ENCODE measurements at places on chromosomes 4 and X.

DNA sequence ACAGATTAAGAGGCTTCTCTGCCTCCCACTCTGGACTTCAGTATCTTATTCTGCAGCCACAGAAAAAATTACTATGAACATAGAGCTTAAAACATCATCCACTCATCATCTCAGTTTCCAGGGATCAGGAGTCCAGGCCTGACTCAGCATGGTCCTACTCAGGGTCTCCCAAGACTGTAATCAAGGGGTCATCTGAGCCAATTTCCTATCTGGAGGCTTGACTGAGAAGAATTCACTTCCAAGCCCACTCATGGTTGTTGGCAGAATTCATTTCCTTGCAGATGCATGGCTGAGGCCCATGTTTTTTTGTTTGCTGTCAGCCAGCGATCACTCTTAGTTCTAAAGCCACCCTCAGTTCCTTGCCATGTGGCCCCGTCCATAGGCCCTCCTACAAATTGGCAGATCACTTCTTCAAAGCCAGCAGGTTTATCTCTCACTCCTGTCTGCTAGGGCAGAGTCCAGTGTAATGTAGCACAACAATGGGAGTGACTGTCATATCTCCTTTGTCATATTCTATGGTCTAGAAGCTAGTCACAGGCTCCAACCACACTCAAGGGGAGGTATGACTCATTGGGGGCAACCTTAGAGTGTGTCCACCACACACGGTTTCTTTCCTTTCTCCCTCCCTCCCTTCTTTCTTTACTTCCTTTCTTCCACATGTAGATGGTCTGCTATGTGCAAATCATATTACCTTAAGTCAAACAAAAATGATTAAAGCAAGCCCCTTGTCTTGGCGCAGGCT, 251.6 kb downstream of the QDPR start:
- no peak for DNase-seq

DNA sequence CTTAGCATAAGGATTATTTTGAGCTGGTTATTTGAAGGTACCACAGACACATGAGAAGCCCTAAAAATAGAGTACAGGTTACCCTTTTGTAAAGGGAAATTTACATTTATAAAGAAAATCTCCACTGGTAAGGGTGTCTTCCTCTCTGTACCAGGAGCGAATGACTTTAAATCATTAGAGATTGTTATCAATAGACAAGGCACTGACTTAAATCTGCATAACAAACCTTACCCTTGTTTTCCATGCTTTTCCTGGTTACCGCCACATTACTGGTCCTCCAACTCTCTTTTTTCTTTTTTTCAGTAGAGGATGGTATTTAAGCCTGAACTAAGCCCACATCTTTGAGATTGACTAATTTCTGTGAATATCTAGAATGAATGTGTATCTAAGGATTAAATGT, 129.8 kb downstream of the SLC7A11 start:
- no peak for DNase-seq

- DNase-seq = no peak
These were observed 14.7 kb upstream of the ANXA5 start for GRCh38 chr4:121711263-121712000.

- DNase-seq = no peak
These were observed 45.4 kb downstream of the CEP135 start for GRCh38 chr4:55993994-55994663.

DNA sequence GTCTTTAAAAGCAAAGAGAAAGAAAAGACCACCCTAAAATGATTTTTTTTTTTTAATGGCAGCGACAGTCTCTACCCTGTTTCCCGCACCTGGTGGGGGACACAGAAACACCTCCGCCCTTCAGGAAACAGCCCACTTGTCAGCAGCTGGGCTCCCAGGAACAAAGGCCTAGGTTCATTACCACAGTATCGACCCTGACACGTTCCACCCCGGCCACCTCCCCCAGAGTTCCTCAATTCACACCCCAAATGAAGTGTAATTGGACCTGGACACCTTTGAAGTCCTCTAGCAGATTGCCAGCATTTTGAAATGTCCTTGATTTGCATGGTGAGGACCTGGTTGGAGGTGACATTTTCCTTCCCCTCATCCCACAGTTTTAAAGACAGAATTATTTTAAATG, 175.0 kb upstream of the BCOR start:
- DNase-seq = no peak

DNA sequence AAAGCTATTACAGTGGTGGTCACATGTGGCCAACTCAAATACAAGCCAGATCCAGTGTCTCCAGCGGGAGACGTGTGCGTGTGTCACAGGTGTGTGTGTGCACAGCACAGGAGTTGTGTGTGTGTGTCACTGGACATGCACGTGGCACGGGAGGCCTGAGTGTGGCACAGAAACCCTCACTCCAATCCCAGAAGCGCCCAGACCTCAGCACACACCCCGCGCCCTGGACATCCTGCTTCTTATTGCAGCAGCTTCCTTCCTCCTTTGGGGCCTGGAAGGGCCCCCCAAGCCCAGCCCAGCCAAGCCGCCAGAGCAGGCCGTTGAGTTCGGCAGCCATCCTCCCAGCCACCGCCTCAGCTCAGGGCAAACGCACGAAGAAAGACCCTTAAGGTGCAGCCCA, 37.9 kb downstream of the ACOX3 start:
- DNase-seq = no peak

DNA sequence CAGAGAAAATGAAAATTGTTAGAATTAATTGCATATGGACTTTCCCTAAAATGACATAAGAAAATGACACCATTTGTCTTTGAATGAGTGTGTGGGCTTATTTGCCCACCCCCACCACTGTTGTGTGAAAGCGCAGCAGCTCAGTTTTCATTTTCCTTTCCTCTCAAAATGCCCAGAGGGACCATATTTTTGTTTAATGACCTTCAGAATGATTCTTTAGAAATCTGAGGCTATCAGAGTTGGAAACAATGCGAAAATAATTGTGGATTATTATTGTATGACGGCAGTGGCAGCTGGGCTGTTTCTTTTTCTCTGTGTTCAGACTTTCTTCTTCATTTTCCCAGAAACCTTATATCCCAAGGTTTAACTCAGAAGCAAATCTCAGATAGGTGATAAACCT, 44.6 kb upstream of the TEX13A start:
- DNase-seq = no peak

GRCh38 chrX:84724576-84724975, 222.3 kb upstream of the HDX start:
- DNase-seq = no peak

GRCh38 chrX:132612821-132613564, 124.2 kb upstream of the MBNL3 start:
- DNase-seq = no peak

GRCh38 chr4:76430519-76431388, 4.3 kb upstream of the SHROOM3 start:
- DNase-seq = no peak

GRCh38 chr4:152032722-152033131, 271.9 kb upstream of the GATB start:
- no peak for DNase-seq

- no peak for DNase-seq
These were observed 7.4 kb downstream of the SNCA start for GRCh38 chr4:89829470-89830138.

All from activated CD8-positive, alpha-beta memory T cell treated with anti-CD3 and anti-CD28 coated beads for 4 hours (primary cell).